HuH-7 (cell line): ENCODE measurements at places on chromosomes 7 and 10.

DNA sequence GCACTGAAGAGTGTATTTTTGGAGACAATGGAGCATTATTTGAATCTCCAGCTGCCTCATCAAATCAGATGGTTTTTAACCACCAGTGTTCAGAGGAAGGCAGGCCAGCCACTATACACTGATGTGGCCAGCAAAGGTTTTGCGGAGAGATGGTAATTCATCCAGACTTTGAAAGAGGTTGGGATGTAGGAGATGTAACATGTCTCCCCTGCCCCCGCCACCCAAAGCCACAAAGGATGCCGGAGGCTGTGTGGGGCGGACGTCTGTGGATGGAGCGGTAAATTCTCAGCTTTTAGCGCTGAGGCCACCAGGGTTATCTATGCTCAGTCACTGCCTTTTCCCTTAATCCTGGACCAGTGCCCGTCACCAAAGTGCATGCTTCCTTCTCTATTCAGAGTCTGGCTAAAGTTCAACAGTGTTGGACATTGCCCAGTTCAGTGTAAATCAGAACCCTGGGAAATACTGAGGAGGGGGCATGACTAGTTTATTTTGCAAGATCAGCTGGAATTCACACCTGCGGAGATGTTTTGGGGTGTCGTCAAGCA lies 3.7 kb upstream of the TRIP6 start:
- peak; percentile 70 for DNase-seq

GRCh38 chr7:80815733-80816132 lies 103.1 kb downstream of the SEMA3C start:
- DNase-seq = no peak

DNA sequence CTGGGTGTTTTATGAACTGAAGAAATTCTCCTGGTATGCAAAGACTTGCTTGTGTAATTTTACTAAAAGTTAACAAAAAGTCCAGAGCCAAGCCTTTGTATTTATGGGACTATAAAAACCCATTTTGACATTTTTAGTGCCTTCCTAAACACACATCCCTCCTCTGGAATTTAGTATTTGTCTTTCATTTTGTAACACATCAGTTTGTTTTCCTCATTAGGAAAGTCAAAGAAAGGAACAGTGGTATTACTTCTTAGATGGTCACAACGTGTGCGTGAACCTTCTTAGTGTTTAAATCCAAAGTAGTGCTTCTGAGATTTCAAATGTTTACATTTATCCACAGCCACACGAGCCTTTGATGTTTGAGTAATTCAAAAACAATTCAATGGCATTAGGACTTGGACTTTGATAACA lies 103.2 kb upstream of the TMEM106B start:
- peak; percentile 44 for DNase-seq

- DNase-seq = no peak
Observed at GRCh38 chr7:13110107-13110506, 422.7 kb downstream of the ARL4A start.

DNA sequence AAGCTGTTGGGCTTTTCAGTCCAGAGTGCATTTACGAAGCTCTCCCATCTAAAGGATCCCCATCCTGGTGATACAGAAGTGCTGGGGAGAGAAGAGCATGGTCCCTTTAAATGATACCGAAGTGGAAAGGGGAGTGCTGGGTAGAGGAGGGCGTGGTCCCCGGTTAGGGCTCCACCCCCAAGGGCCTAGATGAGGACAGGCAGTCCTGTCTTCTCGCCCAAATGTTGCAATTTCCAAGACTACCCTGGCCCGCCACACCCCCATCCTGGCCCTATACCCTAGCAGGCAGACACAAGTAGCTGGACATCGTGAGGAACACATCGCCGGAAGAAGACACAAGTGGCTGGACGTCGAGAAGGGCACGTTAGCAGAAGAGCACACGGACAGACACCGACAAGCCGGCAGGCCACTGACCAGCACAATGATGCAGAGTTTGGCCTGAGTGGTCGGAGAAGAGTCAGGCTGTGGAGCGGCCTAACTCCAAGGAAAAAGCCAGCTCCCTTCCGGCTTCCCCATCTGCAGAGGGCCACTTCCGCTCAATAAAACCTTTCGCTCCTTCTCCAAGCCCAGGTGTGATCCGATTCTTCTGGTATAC lies 439.5 kb upstream of the NRP1 start:
- DNase-seq = no peak

- no peak for DNase-seq
Observed at GRCh38 chr7:47573758-47574481, 8.0 kb downstream of the TNS3 start.

GRCh38 chr10:75058161-75058560 lies 53.3 kb upstream of the SAMD8 start:
- DNase-seq = no peak

- DNase-seq = no peak
Observed at GRCh38 chr10:7302930-7303557, 107.8 kb downstream of the SFMBT2 start.

DNA sequence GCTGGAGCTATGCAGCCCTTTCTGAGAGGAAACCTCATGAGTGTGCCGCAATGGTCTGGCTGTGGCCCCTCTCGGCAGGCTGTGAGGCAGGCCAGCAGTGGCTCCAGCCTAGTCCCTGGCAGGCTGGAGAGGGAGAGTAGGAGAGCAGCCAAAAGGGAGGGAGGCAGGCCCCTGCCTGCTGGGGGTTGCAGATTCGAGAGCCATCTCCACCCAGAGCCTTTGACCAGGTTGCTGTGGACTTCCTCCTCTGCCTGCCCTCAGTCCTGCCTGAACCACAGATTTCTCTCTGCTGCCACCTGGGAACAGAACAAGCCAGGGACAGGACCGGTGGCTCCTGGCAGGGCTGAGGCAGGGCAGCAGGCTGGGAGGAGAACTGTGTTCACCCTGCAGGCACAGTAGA lies 13.9 kb downstream of the PAX2 start:
- DNase-seq = no peak

DNA sequence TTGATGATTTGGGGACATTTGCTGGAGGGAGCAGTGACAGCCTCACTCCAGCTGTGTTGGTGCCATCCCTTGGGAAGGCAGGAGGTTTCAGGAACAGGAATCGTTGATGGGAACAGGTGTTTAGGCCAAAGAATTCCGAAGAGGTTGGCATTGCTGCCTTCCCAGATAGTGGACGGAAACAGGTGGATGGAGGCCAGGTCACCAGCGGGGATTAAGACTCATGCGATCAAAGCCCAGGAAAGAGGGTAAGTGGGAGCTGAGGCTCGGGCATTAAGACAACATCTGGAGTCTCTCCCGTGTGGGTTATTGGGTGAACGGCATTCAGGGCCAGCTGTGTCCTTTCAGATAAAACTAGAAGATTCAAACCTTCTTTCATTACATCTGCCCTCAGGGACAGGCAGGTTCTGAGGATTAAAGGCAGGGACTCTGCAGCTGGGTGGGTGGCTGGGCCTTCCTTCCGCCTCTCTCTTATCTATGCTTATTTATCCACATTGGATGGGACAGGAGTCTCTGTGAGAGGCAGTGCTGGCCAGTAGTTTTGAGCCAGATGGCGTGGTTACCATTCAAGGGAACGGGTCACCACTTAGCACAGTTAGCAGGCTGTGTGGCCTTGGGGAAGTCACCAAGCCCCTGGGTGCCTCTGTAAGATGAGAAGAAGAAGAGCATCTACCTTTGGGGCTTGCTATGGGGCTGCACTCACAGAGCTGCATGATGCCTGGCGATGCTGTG lies 67.6 kb downstream of the INSIG1 start:
- no peak for DNase-seq

DNA sequence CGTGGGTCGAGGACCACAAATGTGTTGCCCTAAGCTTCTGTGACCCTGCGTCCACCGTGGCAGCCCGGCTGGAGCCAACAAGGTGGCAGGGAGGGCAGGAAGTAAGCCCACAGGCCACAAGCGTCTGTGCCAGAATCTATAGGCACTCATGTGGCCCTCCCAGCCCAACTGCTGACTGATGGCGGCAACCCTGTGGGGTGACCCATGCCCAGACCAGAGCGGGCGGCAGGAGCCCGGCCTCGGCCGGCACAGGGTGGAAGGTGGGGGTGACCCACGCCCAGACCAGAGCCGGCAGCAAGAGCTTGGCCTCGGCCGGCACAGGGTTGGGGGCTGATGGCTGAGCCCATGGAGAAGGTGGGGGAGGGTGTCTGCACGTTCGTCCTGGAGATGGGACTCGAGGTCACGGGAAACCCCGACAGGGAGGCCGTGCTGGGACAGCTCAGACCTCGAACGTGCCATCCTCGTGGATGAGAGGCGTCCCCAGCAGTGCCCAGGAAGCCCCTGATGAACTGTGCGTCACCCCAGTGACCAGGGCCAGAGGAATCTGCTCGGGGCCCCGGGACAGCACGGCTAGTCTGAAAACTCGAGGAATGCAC lies 181.0 kb downstream of the ELFN1 start:
- DNase-seq = no peak
